ENCODE measurements at places on chromosomes 1 and 21.

- DNase-seq = peak; percentile 52
Measured at GRCh38 chr1:20037877-20038276, 32.1 kb upstream of the PLA2G5 start.

- no peak for DNase-seq
Measured at GRCh38 chr1:154193821-154194220, 1.9 kb upstream of the TPM3 start.

DNA sequence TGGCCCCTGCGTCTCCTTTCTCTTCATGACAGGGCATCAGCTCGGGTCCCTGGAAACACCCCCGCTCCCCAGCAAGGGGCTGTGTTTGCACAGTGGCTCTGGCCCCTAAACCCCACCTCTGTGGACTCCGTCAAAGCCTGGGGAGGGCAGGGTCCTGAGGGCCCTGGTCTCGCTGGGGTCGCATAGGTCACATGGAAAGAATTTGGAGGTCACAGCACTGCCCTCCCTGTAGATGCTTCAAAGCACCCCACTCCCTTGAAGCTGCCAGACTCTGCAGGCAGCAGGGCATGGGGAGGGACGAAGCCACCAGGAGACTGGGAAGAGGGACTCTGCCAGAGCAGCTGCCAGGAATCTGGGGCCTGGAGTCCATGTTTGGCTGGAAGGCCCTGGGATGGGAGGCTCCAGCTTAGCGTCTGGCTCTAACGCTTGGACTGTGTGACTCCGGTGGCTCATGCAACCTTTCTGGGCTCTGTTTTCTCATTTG lies 36.6 kb upstream of the ECE1 start:
- no peak for DNase-seq

GRCh38 chr21:16605597-16605996 lies 875.8 kb downstream of the USP25 start:
- DNase-seq = no peak

- DNase-seq = no peak
Measured at GRCh38 chr21:43734928-43735229, 15.9 kb downstream of the PDXK start.

- no peak for DNase-seq
Measured at GRCh38 chr1:79190074-79190473, 183.5 kb upstream of the ADGRL4 start.

DNA sequence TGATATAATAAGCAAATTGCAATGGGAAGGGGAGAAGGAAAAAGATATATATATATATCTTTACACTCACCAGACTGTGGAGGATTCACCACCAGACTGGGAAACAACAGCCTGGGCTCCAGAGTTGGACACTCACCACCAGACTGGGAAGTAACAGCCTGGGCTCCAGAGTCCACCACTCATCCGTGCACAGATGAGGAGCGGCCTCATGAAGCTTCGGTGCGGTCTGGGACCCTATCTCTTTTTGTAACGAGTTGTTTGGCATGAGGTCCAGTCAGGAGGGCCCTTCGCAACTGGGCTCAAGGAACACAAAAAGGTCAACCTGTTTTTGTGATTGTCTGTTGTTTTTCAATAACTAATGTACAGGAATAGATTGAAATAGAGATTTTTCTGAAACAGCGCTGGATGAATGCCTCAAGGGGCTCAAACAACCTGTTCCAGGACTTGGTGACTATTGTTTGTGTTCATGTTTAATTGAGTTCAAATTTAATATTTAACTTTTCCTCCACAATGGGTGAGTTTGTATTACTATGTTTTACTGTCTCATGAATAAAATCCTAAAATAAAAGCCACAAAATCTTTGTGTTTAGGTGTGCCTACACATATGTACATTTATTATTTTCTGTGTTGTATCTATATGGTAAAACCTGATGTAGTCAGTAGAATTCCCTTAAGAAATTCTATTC lies 40.1 kb downstream of the S100A10 start:
- no peak for DNase-seq

- no peak for DNase-seq
Measured at GRCh38 chr1:54968551-54968950, 11.9 kb upstream of the TMEM61 start.

GRCh38 chr1:109619576-109620400 lies at the start of the genes AMPD2 and GNAT2:
Gene AMPD2 (plus strand): TSS chr1:109619837. CDS start chr1:109621176, 1,339 bp downstream.
Gene GNAT2 (minus strand): TSS chr1:109619616. CDS start chr1:109612870, 6,746 bp downstream.
- DNase-seq = peak; percentile 81

- DNase-seq = peak; percentile 25
Measured at GRCh38 chr1:34617321-34618118, 137.3 kb upstream of the GJB5 start.

DNA sequence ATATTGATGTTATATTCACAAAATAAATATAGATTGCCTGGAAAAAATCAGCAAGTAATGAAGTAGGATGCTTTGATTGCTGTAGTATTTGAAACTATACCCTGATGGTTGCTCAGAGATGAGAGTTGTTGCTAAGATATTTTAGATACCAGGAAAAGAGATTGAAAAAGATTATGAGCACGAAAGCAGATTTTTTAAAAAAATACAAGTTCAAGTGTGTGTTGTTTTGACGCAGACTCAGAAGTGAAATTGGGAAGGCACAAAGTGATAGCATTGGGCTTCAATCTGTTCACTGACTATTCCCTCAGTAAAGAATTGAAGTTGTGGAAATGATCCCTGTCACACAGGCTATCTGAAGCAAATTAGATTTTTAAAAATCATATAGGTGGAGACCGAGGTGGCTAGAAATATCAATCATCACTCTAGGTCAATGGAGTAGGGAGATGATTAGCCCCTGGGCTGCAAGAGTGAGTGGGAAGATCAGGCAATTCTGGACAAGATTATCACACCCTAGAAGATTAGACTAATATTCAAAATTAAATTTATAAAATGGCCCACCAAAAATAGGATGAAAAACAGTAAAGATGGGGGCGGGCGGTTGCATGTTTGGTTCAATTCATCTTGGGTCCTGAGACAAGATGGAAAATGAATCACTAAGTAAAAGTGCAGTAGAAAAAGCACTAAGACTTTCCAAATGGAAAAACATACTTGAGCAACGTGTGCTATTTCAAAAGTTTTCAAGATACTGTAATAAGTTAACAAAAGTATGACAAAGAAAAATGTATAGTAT lies 41.5 kb upstream of the LRRC8D start:
- DNase-seq = no peak

DNA sequence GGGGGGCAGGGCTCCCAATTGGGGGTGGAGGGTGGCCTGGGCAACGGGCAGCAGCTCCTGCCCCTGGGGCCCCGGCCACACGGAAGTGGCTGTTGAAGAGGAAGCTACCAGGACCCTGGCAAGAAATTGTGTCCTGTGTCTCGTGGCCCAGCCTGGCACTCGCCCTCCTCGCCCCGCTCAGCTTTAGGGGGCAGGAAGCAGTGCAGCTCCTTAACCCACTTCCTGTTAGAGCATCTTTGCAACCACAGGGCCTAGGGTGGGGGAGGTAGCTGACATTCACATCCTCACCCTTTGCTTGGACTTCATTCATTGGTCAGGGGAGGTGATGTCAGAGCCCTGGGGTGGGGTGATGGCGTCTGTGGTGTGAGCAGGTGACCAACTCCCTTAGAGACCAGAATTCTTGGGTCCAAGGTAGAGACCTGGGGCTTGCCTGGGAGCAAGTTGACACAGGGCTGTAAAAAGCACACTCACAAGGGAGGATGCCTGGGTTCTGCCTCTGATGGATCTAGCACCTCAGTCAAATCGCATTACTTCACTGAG lies at the start of gene ARHGAP30:
TSS of gene ARHGAP30 (minus strand) at position 161 of the 540 bp plus-strand sequence. CDS start 267 bp downstream, outside the sequence.
- DNase-seq = peak; percentile 95

DNA sequence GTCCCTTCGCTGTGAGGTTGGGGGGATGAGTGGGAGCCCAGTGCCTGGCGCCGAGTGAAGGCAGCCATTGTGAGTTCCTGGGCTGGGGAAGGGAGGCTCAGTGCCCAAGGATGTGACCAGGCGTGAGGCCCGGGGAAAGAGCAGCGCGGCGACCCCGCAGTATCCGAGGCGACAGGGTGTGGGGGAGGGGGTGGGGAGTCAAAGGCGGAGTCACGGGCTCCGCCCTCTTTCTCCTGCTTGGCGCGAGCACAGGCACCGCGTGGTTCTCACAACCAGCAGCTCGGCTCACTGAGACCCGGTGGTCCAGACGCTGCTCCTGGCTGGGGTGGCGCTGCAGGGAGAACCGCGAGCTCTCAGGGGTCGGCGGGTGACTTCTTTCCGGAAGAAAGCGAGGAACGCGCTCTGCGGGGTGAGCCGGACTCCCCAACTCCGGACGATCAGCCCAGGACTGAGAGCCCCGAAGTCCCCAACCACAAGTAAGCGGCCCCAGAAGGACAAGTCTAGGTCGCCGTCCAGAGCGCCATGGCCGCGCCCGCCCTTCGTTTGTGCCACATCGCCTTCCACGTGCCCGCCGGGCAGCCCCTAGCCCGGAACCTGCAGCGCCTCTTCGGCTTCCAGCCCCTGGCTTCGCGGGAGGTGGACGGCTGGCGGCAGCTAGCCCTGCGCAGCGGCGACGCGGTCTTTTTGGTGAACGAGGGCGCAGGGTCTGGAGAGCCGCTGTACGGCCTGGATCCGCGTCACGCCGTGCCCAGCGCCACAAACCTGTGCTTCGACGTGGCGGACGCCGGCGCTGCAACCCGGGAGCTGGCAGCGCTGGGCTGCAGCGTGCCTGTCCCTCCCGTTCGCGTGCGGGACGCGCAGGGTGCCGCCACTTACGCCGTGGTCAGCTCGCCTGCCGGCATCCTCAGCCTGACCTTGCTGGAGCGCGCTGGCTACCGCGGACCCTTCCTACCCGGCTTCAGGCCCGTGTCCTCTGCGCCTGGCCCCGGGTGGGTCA lies at the start of gene HPDL:
TSS of gene HPDL (plus strand) at position 269 of the 997 bp plus-strand sequence. CDS start at position 523, 254 bp downstream.
- peak; percentile 63 for DNase-seq

- DNase-seq = no peak
Measured at GRCh38 chr1:11787251-11787803, 18.4 kb downstream of the MTHFR start.

DNA sequence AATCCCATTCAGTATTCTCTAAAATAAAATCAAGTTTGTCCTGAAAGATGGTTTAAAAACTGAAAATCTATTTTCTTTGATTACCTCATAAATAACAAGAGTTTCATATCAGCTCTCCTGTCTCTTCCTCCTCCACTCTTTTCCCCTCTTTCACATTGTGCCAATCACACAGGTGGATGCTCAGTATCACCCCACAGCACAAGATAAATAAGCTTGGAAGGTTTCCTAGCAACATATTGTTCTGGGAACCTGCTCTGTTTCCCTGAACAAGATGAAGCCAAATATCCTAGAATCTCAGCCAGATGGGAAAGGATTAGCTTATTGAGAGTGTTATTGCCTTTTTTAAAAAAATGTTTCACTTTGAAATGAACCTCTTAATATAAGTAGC lies 45.7 kb upstream of the CACYBP start:
- no peak for DNase-seq

DNA sequence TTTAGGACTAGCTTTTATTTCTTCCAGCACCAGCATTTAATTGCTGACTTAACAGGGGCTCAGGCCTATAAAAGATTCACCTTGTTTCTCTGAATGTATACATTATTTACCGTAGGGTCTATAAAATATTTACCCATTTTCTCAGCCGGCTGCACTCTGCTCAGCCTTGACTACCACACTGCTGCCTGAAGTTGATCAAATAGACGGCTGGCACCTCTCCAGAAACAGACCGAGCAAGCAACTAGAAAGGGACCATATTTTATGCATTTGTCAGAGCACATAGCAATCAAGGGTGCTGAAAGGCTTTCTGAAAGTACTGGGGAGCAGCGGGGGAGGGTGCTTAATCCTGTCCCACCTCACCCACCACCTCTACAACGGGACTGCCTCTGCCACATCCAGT lies 64.7 kb upstream of the FGGY start:
- DNase-seq = no peak

DNA sequence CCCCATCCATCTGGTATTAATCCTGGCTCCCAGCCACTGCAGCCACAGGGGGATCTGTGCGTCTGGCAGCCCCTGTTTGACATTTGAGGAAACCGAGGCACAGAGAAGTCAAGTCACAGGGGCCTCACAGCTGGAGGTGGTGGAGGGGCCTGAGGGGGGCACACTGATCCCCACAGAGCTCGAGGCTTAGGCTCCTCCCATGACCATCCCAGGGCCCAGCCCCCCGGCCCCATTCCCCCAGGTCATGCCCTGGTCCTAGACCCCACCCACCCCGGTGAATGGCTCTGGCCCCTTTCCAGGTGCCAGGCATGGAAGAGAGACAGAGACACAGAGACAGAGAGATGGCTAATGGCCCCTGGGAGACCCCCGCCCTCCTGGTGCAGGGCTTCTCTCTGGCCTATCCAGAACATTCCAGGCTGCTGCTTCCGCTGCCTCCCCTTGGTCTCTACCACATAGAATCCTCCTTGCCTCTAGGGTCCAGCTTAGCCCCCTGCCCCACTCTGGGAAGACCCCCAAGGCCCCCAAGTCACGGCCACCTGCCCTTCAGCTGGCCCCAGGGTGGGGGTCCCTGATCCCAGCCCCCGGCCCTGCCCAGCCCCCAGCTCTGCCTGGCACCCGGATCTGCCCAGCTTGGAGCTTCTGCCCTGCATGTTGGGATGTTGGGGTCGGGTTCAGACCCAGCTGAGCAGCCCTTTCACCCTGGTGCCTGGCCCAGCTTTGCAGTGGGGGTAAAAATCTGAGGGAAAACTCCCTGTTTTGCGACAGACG lies 29.2 kb upstream of the LRRC3 start:
- DNase-seq = no peak

GRCh38 chr21:43923391-43923790 lies 58.4 kb downstream of the AGPAT3 start:
- DNase-seq = no peak

DNA sequence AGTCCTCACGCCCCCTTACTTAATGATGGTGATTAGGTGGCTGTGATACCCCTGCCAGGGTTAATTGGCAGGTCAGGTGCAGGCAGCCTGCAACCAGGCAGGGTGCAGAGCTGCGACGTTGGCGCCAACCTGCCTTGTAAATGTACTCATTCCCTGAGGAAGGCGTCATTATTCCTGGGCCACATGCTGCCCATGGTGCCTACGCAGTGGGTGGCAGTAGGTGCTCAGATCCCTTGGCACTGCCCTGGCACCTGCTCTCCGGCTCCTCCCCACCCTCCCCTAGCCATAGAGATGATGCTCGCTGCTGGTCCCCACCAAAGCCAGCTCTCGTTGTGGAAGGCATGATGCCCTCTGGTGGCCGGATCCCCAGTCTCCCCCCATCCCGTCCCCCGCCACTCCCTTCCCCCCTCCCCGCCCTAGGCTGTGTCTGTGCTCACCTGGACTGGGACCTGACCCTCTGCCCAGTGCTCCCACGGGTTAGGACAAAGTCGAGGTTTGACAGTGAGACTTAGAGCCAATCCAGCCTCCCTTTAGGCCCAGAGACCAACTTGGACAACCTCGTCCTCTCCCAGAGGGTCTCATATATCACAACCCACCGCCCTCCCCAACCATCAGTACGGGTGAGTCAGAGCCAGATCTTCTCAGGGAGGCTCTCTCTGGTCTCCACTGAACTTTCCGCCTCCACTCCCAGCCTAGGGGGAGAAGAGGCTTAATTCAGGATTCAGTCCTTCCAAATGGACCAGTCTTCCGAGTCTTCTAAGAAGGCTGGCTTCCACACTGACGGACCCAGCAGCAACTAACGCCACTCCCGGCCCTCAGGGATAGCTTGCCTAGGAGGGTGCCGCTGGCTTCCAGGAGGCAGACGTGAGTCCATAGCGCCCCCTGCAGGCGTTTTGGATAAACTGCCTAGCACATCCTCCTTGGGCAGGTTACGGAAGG lies 5.7 kb downstream of the KRTCAP2 start:
- peak; percentile 76 for DNase-seq

- DNase-seq = no peak
Measured at GRCh38 chr1:22587247-22587646, 24.0 kb downstream of the EPHA8 start.

GRCh38 chr1:59718989-59719360 lies 95.8 kb upstream of the HOOK1 start:
- no peak for DNase-seq
